ENCODE measurements at places on chromosomes 7 and 10. TPM values are rescaled to one million over a fixed set of nuclear protein-coding genes. Genes with fewer than 3 reads are reported as not detected.

DNA sequence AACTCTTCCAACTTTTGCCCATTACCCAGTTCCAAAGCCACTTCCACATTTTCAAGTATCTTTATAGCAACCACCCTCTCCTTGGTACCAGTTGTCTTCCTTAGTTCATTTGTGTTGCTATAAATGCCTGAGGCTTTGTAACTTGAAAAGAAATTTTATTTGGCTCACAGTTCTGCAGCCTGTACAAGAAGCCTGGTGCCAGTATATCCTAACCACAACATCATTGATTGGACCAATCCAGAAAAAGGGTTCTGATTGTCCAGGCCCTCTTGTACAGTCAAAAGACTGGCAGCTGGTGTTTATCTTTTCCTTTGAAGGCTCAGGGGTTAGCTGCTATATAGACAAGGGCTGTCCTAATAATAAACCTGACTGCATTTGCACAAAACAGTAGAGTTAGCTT is 21.1 kb upstream of the ABCC2 start:
- DNase-seq = no peak

DNA sequence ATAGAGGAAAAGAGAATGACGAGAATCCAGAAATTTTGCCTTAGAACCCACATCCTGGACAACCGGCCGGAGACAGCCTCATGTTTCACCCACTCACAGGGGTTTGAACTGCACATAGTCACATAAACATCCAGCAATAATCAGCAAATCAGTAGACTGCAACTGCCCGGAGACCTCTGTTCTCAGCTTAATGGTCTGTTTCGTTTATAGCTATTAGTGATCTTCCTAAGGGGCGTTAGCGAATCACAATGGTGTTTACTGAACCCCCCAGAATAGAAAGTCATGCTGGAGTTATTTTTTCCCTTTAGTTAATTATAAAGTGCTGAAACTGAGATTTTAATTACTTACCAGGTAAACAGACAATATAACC is 98.4 kb downstream of the SFMBT2 start:
- DNase-seq = no peak

SLC12A9 gene
- total RNA-seq = 41.9 TPM

- no peak for DNase-seq
Observed at GRCh38 chr7:42351316-42351935, 114.4 kb upstream of the GLI3 start.

DNA sequence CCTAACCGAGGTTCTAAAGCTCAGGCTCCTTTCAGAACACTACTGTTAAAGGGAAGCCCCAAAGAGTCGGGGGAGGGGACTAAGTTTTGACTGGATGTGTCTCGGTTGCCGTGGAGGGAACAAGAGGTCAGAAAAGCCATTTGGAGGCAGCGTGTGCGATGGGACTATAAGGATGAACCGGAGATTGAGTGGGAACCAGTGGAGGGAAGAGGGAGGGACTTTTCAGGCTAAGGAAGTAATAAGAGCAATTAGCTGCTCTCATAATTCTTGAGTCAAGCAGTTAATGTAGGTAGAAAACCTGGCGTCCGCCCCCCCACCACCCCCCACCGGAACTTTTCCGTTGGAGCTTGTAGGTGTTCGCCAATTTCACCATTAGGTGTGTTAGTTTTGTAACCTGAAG is 491 bp upstream of the AKAP9 start:
- no peak for DNase-seq
